ENCODE measurements at places on chromosomes 1 and 21.

GRCh38 chr1:156496211-156496761 is 4.3 kb downstream of the MEF2D start:
- DNase-seq = no peak

DNA sequence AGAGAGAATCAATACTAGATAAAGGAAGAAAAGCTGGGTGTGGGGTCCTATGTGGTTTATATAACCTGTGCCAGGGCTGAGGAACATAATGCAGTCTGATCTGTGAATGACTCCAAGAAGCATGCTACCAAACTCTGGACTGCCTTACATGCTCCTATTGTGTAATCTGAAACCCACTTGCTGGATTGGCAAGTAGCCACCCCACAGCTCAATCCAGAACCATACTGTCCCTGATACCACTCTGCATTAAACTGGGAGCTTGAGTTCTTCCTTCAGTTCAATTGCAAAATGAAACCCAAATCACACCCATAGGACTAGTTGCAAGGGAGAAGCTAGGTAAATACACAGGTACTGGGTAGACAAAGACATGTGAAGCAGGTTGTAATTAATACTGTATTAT is 115.4 kb upstream of the NEGR1 start:
- DNase-seq = no peak

- no peak for DNase-seq
Measured at GRCh38 chr1:81484284-81484683, 316.4 kb upstream of the ADGRL2 start.

DNA sequence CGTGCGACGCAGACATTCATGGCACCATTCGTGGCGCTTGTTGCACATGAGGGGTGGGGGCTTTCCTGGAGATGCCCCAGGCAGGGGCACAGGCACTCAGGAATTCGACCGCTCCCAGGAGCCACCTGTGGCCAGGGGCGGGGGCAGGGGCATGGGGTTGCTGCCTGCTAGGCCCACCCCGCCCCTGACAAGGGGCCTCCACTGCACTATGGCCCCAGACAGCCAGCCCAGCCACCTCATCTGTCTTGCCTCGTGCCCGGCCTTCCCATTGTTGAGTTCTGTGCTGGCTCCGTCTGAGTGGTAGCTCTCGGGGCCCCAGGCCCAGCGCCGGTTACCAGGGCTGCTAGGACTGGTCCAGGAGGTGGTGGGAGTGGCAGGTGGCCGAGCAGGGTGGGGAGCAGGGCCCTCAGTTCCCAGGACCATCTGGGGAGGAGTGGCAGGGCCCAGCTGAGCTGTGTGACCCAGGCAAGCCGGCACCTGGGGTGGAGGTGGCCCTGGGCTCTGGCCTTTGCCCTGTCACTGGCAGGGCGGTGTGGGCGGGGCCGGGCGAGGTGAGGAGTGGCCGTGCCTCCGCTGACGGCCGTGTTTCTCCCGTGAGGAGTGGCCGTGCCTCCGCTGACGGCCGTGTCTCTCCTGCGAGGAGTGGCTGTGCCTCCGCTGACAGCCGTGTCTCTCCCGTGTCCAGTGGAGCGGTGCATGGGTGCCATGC is 1.9 kb downstream of the PLCH2 start:
- DNase-seq = no peak

DNA sequence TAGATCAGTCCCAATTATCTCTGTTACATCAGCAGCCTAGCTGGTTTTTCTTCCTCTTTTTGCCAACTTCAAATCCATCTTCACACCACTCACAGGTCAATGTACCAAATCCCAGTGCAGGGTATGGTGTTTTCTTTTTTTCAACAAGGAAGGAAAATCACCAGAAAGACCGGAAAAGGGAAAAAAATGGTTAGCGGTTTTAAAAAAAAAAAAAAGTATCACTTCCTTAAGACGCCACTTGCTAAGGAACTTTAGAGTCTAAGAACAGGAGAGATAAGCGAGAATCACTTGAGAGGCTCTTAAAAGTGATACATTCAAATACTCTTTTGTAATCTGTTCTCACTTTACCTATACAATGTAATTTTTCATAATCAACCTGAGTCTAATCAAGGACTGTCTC is 3.1 kb upstream of the OR10J1 start:
- DNase-seq = no peak

Data from tibial artery (tissue), 4 donors.